ENCODE measurements at places on chromosomes 2 and 18. TPM values are rescaled to one million over a fixed set of nuclear protein-coding genes. Genes with fewer than 3 reads are reported as not detected.

The CYRIA gene
- 0.83 TPM for total RNA-seq

The CCDC148 gene
- total RNA-seq = not detected

The GKN1 gene
- not detected for total RNA-seq

The DQX1 gene
- 0.36 TPM for total RNA-seq

The DSG2 gene
- total RNA-seq = 0.30 TPM

The FOXI3 gene
- total RNA-seq = not detected

The NEU4 gene
- not detected for total RNA-seq

The RAB27B gene
- total RNA-seq = not detected

The RUFY4 gene
- 1.5 TPM for total RNA-seq
